Activated naive CD8-positive, alpha-beta T cell treated with anti-CD3 and anti-CD28 coated beads for 36 hours (primary cell): ENCODE measurements at places on chromosomes 1 and 21.

- no peaks in the 10 kb centered on the region for H3K36me3 ChIP-seq
- peaks cover 7% of the 10 kb centered on the region for H3K27me3 ChIP-seq
- no peak overlapping the region for H3K4me3 ChIP-seq
- peaks cover 5% of the 10 kb centered on the region for H3K4me1 ChIP-seq
- no peak for DNase-seq
Measured at GRCh38 chr1:48251323-48251722, 28.8 kb downstream of the SLC5A9 start.

GRCh38 chr1:165695031-165695430 lies 3.3 kb downstream of the ALDH9A1 start:
- peaks cover 42% of the 10 kb centered on the region for H3K4me1 ChIP-seq
- no peaks in the 10 kb centered on the region for H3K27me3 ChIP-seq
- peaks cover 40% of the 10 kb centered on the region for H3K36me3 ChIP-seq
- no peak for DNase-seq

- DNase-seq, result no peak
- H3K27me3 ChIP-seq, result no peaks in the 10 kb centered on the region
- no peak overlapping the region for H3K4me3 ChIP-seq
- no peak overlapping the region for H3K27ac ChIP-seq
- peaks cover 3% of the 10 kb centered on the region for H3K4me1 ChIP-seq
- no peaks in the 10 kb centered on the region for H3K36me3 ChIP-seq
Measured at GRCh38 chr1:101365186-101365585, 128.4 kb downstream of the S1PR1 start.

- H3K27ac ChIP-seq, result no peak overlapping the region
- no peak overlapping the region for H3K4me3 ChIP-seq
- no peak for DNase-seq
- H3K36me3 ChIP-seq, result no peaks in the 10 kb centered on the region
- peaks cover 3% of the 10 kb centered on the region for H3K27me3 ChIP-seq
Measured at GRCh38 chr1:178966312-178966711, 59.4 kb upstream of the FAM20B start.

DNA sequence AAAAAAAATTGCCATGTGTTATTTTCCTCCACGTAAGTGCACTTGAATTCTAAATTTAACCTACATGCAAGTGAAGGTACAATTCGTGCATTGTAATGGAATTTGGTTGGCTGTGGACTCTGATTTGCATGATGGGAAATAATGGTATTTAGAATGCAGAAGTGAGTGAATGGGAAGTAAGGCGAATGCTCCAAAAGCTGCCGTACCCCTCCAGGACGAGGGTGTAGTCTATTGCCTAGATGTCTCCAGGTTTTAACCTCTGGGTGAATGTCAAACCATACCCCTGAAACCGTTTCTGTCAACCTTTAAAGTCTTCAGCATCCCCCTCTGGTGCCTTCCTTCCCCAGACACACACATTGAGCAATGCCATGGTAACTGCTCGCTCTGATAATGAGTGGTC lies 44.5 kb downstream of the KIAA0040 start:
- no peak for DNase-seq
- H3K36me3 ChIP-seq, result no peaks in the 10 kb centered on the region
- H3K4me3 ChIP-seq, result no peak overlapping the region
- H3K27me3 ChIP-seq, result peaks cover 43% of the 10 kb centered on the region

GRCh38 chr1:77687519-77687906 lies 5.1 kb upstream of the ZZZ3 start:
- DNase-seq, result no peak
- peak overlapping the region; percentile 63 for H3K4me3 ChIP-seq
- peaks cover 18% of the 10 kb centered on the region for H3K36me3 ChIP-seq
- H3K27me3 ChIP-seq, result no peaks in the 10 kb centered on the region
- H3K27ac ChIP-seq, result no peak overlapping the region
- peaks cover 12% of the 10 kb centered on the region for H3K4me1 ChIP-seq

- H3K4me1 ChIP-seq, result no peaks in the 10 kb centered on the region
- no peaks in the 10 kb centered on the region for H3K36me3 ChIP-seq
- no peak overlapping the region for H3K27ac ChIP-seq
- peaks cover 9% of the 10 kb centered on the region for H3K27me3 ChIP-seq
- no peak for DNase-seq
- H3K4me3 ChIP-seq, result no peak overlapping the region
Measured at GRCh38 chr1:227152525-227152924, 165.8 kb downstream of the CDC42BPA start.

- H3K36me3 ChIP-seq, result no peaks in the 10 kb centered on the region
- H3K4me3 ChIP-seq, result no peak overlapping the region
- H3K4me1 ChIP-seq, result peaks cover 16% of the 10 kb centered on the region
- no peak for DNase-seq
- H3K27ac ChIP-seq, result peak overlapping the region; percentile 51
- peaks cover 17% of the 10 kb centered on the region for H3K27me3 ChIP-seq
Measured at GRCh38 chr1:7550981-7551380, 220.1 kb upstream of the VAMP3 start.

GRCh38 chr21:45091550-45092322 lies 17.4 kb downstream of the ADARB1 start:
- H3K4me1 ChIP-seq, result peaks cover 68% of the 10 kb centered on the region
- H3K27me3 ChIP-seq, result no peaks in the 10 kb centered on the region
- H3K36me3 ChIP-seq, result peaks cover 15% of the 10 kb centered on the region
- no peak overlapping the region for H3K27ac ChIP-seq
- H3K4me3 ChIP-seq, result no peak overlapping the region

DNA sequence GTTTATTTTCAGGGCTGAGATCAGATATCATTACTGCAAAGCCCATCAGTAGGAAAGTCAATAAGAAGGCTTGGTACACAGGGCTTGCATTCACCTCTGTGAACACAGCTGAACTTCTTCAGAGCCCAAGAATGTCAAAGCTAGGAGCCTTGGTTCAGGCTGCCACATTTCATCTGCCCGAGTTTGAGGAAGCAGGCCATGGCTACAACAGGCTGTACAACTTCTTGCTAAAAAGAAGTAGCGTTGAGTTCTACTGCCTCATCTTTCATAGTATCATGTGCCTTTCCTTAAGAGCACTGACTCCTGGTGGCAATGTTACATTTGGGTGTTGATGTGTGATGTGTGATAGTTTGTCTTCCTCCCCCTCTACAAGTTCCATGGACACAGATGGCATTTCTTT lies 10.1 kb downstream of the C1orf162 start:
- no peak for DNase-seq
- H3K4me3 ChIP-seq, result no peak overlapping the region
- H3K4me1 ChIP-seq, result no peaks in the 10 kb centered on the region
- no peaks in the 10 kb centered on the region for H3K27me3 ChIP-seq

GRCh38 chr1:220921971-220922635 lies 42.9 kb downstream of the HLX start:
- no peaks in the 10 kb centered on the region for H3K4me1 ChIP-seq
- no peak overlapping the region for H3K4me3 ChIP-seq
- no peak for DNase-seq
- peaks cover 23% of the 10 kb centered on the region for H3K27me3 ChIP-seq
- H3K27ac ChIP-seq, result no peak overlapping the region
